Erythroblast (primary cell): ENCODE measurements at places on chromosomes 2 and 18.

GRCh38 chr18:49731860-49732311 lies 81.4 kb downstream of the ACAA2 start:
- DNase-seq, result no peak

GRCh38 chr2:220648628-220649027 lies 923.5 kb downstream of the EPHA4 start:
- DNase-seq, result no peak

- DNase-seq, result no peak
These were observed 139.6 kb downstream of the TWIST2 start for GRCh38 chr2:238987352-238987981.

DNA sequence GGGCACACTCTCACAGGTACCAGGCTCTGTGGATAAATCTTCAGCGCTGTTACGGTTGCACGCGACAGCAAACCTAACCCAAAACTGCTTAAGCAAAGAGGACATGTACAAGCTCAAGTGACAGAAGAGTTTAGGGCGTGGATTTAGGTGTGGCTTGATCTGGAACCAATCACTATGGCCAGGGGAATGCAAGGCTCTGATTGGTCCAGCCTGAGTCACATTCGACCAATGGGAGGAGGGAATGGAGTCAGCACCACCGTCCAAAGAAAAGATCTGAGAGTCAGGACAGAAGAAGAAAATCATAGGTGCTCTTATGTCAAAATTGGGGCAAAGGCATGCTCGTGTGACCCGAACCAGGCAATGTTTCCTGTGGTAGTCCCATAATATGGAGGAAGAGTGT lies 139.0 kb downstream of the TRIM43 start:
- DNase-seq, result no peak

DNA sequence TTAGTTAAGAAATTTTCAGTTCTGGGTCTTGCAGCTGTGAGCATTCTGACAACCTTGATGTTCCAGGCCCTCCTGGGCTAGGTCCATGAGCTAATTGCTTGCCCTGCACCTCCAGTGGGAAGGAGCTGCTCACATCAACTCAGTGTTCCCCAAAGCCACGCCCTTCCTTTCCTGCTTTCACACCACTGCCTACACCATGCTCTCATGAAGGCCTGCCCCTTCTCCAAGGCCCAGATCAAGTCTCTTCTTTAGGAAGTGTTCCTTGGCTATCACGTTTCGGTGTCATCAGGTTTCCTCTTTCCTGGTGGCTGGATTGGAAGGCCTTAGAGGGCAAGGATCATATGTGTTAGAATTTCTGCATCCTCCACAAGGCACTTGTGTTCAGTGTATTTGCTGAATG lies 18.8 kb downstream of the TMEM127 start:
- no peak for DNase-seq

DNA sequence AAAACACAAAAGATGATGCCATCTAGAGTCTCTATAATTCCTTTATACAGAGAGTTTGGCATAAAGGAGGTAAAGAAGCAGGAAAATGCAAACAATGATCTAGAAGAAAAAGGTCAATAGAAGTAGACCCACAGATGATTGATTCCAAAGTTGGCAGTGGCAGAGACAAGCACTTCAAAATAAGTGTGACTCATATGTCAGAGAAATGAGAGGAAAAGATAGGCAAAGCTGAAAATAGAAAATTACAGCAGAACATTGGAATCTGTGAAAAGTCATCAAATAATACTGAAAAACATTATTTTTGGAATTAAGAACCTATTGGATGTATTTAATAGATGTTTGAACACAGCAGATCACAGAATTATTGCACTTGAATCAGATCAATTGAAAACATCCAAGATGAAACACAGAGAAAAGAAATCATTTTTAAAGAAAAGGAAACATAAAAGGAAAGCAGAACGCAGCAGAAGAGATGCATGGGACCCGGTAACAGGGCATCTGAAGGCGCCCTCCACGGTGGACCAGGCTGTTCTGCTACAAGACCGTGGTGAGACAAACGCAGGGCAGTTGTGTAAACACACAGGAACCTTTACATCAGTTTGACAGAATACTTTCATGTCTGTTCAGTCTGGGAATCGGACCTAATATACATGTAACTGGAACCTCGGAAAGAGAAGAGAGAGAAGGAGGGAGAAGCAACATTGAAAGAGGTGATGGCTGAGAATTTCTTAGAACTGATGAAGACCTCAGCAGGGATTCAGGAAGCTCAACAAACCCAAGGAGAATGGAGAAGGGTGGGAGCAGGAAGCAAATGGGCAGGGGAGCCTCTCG lies 74.6 kb upstream of the GPC1 start:
- no peak for DNase-seq

DNA sequence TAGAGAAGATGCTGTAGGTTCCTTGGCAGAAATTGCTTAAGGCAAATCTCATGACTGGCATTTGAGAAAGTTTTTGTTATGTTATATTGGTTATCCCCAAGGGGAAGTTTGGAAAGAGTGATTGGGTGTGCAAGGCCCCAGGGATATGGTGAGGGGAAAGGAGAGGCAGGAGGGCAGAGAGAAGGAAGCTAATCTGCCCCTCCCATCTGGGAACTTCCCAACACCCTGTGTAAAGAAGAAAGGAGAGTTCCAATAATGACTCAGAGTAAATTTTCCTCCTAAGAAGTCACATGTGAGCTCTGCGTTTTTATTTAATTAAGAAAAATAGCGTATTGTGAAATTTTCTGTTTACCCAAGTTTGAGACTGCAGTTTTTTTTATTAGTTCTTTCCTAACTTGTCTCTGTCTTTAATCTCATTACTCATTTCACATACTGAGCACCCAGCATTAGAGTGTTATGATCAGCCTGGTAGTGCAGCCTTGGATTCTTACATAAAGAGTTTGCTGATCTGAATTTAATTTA lies 3.1 kb upstream of the KYNU start:
- no peak for DNase-seq

GRCh38 chr2:202006301-202006700 lies 27.4 kb upstream of the FZD7 start:
- DNase-seq, result no peak

DNA sequence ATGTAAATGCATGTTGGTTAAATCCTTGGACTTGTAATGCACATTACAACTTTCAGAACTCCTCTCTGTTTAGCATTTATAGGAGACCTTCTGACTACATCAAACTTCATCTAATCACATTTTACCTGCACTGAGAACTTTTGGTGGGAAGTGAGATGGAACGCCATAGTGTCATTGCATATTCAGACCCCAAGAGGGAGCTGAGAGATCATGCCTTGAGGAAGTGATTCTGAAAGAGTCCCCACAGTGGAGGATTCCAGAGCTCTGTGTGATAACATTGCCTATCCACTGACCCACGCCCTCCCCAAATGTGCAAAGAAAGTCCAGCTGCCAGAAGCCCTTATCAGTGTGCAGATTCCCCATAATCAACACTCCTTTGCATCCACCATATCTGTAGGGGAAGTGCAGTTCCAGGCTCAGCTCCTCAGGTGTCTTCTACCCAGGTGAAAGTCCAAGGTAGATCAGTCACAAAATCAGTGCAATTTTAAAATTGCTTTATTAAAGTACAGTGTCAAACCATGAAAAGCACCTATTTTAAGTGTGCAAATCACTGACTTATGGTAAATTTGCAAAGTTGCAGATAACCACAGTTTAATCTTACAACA lies 212.4 kb downstream of the RPIA start:
- peak; percentile 50 for DNase-seq

- DNase-seq, result peak; percentile 28
These were observed 2.0 kb downstream of the CNNM4 start for GRCh38 chr2:96762529-96763311.

DNA sequence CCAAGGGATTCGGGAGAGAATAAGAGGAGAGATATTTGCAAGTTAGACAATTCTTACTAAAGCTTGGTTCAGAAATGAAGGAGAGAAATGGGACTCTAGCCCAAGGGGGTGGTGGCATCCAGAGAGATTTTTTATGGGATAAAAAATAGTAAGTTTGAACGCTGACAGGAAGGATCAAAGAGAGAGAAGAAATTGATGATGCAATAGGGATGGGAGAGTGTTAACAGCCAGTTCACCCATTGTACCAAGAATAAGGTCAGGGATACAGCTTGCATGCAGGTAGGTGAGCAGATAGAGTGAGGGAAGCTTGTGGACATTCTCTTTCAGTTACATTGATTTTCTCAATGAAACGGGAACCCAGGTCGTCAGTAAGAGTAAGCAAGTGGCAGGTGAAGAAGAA lies 1.2 kb upstream of the ARHGAP25 start:
- DNase-seq, result no peak

GRCh38 chr2:217437290-217437870 lies 565.4 kb downstream of the TNS1 start:
- DNase-seq, result no peak
